ENCODE measurements at places on chromosomes 6 and 20. TPM values are rescaled to one million over a fixed set of nuclear protein-coding genes. Genes with fewer than 3 reads are reported as not detected.
A peak's percentile ranks its signal among the peaks of the same experiment; 100 is the strongest.

DNA sequence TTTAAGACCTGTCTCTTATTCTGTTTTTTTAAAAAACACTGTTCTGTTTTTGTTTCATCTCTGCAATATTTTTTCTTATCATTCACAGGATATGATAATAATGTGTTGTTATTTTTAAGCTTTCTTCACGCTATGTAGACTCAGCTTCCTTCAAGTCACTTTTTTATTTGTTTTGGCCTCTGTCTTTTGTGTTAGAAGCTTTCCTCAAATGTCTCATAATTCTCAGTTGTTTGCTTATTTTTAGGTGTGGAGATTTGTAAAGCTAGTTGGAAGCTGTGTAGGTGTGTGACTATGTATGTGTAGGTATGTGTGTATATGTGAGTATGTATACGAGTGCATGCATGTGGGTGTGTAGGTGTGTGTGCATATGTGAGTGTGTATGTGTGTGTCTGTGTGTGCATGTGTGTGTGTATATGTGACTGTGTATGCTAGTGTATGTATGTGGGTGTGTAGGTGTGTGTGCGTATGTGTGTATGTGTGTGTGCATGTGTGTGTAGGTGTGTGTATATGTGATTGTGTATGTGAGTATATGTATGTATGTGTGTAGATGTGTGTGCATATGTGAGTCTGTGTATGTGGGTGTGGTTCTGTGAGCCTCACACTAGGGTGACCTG is 16.3 kb upstream of the VEGFA start:
- no peaks in the 10 kb centered on the region for H3K36me3 ChIP-seq
- DNase-seq = no peak
- no peak overlapping the region for H3K4me3 ChIP-seq
- H3K27me3 ChIP-seq = no peaks in the 10 kb centered on the region

DNA sequence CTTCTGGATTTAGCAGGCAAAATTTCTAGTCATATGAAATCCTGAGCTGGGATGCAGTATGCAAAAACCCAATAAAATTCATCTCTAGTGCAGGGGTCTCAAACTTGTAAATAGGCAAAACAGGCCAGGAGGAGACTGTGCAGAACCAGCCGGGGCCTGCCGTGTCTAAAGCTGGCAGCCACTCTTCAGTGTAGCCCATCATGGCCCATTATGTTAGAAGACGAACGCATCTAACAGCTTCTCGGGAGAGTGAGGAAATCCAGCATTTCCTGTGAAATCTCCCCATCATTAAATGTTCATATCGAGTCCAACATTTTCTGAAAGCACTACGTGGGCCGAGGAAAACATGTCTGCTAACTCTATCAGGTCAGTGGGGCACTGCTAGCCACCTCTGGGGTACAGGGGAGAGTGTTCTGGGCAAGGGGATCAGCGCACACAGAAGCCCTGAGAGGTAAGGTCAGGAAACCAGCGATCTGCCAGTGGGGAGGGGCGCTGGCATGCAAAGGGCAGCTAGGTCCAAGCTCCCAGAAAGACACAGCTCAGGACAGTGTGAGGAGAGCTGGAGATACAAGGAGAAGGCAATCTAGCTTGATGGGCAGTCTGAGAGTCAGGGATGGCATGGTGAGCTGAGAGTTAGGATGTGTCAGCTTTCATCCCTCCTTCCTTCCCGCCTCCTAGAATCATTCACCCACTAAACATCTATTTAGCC is 144.2 kb downstream of the PREX1 start:
- no peaks in the 10 kb centered on the region for H3K27me3 ChIP-seq

Gene GSTA1
- 185 TPM for total RNA-seq

- H3K27ac ChIP-seq = no peak overlapping the region
- no peaks in the 10 kb centered on the region for H3K27me3 ChIP-seq
- no peak for DNase-seq
- peaks cover 28% of the 10 kb centered on the region for H3K4me1 ChIP-seq
- H3K4me3 ChIP-seq = no peak overlapping the region
- no peaks in the 10 kb centered on the region for H3K36me3 ChIP-seq
These were observed 100.0 kb downstream of the OR2B2 start for GRCh38 chr6:27812078-27812804.

DNA sequence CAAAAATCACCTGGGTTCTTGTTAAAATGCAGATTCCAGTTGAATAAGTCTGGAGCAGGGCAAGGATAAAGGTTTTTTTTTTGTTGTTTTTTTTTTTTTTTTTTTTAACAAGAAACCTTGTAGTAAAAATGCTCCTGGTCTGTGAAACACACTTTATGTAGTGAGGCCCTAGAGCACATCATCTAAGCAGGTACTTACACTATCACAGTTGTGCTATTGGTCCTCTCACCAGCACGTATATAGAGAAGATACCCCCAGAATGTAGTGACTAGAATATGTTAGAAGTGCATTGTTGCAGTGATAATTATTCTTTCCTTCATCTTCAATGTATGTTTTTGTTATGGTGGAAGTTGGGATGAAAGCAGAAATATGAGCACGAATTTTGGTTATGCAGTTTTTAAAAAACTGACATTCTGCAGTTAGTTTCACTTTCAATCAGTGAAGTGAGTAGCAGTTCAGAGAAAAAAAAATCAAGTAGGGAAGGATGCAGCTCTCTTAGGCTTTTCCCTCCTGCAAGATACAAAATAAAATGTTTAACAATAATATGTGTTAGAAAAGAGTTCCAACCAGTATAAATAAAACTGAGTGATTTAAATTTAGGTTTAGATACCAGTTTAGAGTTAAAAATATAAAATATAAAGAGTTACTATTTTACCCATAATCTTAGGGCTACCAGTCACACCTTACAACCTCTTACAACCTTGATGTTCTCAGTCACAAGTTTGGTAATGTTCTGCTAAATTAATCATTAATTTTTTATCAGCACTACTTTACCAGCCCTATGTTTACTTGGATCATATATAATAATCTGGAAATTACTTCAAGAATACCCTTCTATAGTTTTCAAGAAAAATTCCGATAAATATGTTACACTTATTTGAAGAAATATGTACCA is 9.2 kb upstream of the DEFB113 start:
- H3K4me1 ChIP-seq = no peaks in the 10 kb centered on the region
- H3K4me3 ChIP-seq = no peak overlapping the region
- H3K36me3 ChIP-seq = no peaks in the 10 kb centered on the region
- no peaks in the 10 kb centered on the region for H3K27me3 ChIP-seq
- no peak for DNase-seq
- no peak overlapping the region for H3K27ac ChIP-seq

Gene LPA
- not detected for total RNA-seq

- H3K27me3 ChIP-seq = no peaks in the 10 kb centered on the region
- no peak overlapping the region for H3K4me3 ChIP-seq
- no peak for DNase-seq
- no peak overlapping the region for H3K27ac ChIP-seq
- no peaks in the 10 kb centered on the region for H3K36me3 ChIP-seq
These were observed 69.1 kb downstream of the LCA5 start for GRCh38 chr6:79468116-79468515.

Gene BPI
- total RNA-seq = 0.15 TPM

Gene CCN6
- total RNA-seq = not detected

DNA sequence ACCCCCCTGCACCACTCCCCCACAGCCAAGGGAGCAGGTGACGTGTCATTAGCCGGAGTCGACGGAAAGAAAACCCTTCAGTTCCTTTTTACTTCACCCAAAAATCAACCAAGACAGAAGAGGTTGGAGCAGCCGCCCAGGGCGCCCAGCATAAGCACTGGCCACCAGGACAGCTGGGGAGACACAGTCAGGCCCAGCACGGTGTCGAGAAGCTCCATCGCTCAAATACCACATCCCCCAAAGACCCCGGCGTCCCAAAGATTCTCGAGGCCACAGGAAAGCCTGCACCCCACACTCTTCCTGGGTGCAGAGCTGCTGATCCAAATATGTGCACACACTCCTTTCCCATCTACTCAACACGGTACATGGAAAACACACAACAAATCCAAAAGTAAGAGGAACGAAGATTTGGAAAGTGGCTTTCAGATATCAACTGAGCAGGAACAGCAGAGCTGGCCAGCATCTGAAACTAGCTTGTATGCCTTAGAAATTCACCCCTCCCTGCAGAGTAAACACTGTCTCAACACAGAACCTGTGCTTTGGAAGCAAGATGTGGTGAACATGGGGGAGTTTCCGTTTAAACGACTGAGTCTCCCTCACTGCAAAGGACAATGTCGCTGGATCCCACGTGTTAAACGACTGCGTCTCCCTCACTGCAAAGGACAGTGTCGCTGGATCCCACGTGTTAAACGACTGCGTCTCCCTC is 54.6 kb downstream of the DLL1 start:
- H3K27me3 ChIP-seq = peaks cover 4% of the 10 kb centered on the region
- DNase-seq = no peak
- no peak overlapping the region for H3K4me3 ChIP-seq

DNA sequence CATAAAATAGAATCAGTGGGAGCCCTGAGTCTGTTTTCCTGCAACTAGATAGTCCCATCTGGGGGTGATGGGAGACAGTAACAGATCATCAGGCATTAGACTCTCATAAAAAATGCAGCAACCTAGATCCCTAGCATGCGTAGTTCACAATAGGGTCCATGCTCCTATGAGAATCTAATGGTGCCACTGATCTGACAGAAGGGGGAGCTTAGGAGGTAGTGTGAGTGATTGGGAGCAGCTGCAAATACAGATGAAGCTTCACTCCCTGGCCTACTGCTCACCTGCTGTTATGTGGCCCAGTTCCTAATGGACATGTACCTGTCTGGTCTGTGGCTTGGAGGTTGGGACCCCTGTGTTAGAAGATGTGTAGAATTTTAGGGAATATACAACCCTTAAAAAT is 904.5 kb upstream of the EPHA7 start:
- no peak for DNase-seq

Gene UFL1
- total RNA-seq = 35.7 TPM

Gene UNC5CL
- 1.1 TPM for total RNA-seq

Gene PCSK2
- 0.32 TPM for total RNA-seq

Gene NKAIN2
- total RNA-seq = not detected

DNA sequence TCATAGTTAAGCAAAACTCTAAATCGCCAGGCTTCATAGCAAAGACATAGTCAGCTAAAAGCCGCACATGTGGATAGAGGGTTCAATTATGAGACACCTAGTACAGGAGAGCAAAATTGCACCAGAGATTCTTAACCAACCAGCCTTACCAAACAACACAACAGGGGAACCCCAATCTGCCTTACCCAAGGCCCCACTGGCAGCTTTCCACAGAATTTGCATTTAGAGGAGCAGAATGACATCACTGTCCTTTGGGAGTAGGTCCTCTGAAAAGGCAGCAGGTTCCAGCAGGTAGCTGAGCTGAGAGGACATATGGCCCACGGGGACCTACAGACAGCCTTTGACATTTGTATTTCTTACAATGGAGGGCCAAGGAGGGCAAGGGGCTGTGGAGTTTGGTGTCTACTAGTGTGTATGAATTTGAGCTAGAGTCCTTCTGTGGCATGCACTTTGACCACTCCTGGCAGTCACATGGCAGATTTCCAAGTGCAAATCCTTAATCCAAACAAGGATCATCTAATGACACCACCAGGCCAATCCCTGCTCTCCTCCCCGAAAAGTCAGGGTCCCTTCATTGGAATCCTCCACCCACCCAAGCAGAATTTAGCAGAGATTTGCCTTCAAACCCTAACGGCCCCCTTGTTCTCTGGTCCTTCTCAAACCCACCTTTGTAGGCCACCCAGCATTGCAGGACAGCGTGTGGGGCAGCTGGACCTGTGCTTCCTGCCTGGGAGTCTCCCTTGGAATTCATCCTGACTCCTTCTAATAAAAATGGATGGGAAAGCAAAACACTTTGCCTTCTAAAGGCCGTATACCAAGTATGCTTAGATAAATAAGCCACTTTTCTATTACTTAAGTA is 171.2 kb upstream of the SUPT3H start:
- H3K27ac ChIP-seq = no peak overlapping the region
- no peak overlapping the region for H3K4me3 ChIP-seq
- H3K36me3 ChIP-seq = no peaks in the 10 kb centered on the region

DNA sequence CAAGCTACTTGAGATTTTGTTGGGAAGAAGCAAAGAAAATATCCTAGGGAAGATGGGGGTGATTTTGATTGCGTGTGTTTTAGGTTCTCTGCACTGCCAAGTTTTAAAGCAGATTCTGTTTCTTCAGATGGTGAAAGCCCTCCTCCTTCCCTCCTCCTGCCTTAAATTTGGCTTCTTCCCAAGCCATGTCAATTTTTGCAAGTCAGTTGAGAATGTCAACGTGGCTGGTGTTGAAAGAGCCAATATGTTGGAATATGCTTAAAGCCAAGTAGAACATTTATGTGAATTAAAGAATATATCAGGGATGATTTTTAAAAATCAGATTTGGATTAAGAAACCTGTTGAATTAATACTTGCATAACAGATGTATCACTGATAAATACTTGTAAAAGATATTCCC is 270.8 kb downstream of the ARID1B start:
- H3K4me3 ChIP-seq = no peak overlapping the region
- no peaks in the 10 kb centered on the region for H3K27me3 ChIP-seq
- peaks cover 16% of the 10 kb centered on the region for H3K4me1 ChIP-seq
- no peaks in the 10 kb centered on the region for H3K36me3 ChIP-seq

Gene TBXT
- not detected for total RNA-seq

- H3K4me1 ChIP-seq = no peaks in the 10 kb centered on the region
- no peaks in the 10 kb centered on the region for H3K27me3 ChIP-seq
- DNase-seq = peak; percentile 62
- H3K4me3 ChIP-seq = no peak overlapping the region
These were observed 43.7 kb upstream of the MAP7 start for GRCh38 chr6:136593748-136594490.

DNA sequence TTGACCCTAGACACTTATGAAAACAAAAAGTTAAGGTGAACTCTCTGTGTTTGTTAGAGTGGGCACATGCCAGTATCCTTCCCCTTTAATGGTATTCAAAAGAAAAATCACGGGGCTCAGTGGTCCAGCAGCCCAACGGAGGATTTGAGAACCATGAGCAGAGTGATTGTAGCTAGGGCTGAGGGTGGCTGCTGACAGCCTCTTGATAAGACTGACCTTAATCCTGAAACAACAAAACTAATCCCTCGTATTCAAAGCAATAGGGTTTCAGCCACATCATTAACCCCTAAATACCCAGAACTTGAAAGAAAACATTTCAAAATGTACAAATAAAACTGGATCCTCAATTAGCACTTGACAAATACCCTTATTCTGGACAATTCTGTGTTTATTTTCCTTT is 95.1 kb downstream of the SNAP25 start:
- no peak overlapping the region for H3K27ac ChIP-seq
- no peak overlapping the region for H3K4me3 ChIP-seq
- H3K4me1 ChIP-seq = no peaks in the 10 kb centered on the region
- no peaks in the 10 kb centered on the region for H3K36me3 ChIP-seq
- H3K27me3 ChIP-seq = no peaks in the 10 kb centered on the region

GRCh38 chr6:3330199-3330598 is 71.5 kb downstream of the PSMG4 start:
- no peak overlapping the region for H3K27ac ChIP-seq
- no peaks in the 10 kb centered on the region for H3K36me3 ChIP-seq
- no peaks in the 10 kb centered on the region for H3K27me3 ChIP-seq
- DNase-seq = no peak
- peaks cover 16% of the 10 kb centered on the region for H3K4me1 ChIP-seq
- no peak overlapping the region for H3K4me3 ChIP-seq

- H3K4me3 ChIP-seq = no peak overlapping the region
- H3K36me3 ChIP-seq = no peaks in the 10 kb centered on the region
- no peaks in the 10 kb centered on the region for H3K27me3 ChIP-seq
These were observed 45.6 kb upstream of the RAB23 start for GRCh38 chr6:57267586-57268293.

GRCh38 chr6:43097502-43097901 is 21.4 kb downstream of the PTK7 start:
- H3K4me3 ChIP-seq = no peak overlapping the region
- no peak overlapping the region for H3K27ac ChIP-seq
- H3K36me3 ChIP-seq = no peaks in the 10 kb centered on the region

- no peak overlapping the region for H3K4me3 ChIP-seq
- no peaks in the 10 kb centered on the region for H3K36me3 ChIP-seq
- H3K27me3 ChIP-seq = no peaks in the 10 kb centered on the region
These were observed 3.9 kb upstream of the NECAB3 start for GRCh38 chr20:33677991-33678702.
